ENCODE measurements at places on chromosomes 16 and 17.

- DNase-seq: no peak
Observed at GRCh38 chr17:66767154-66767933, 67.6 kb upstream of the CACNG5 start.

- DNase-seq: no peak
Observed at GRCh38 chr16:30895627-30896260, 670 bp upstream of the CTF1 start.

GRCh38 chr16:49453021-49453420 is 79.4 kb downstream of the C16orf78 start:
- DNase-seq: no peak

DNA sequence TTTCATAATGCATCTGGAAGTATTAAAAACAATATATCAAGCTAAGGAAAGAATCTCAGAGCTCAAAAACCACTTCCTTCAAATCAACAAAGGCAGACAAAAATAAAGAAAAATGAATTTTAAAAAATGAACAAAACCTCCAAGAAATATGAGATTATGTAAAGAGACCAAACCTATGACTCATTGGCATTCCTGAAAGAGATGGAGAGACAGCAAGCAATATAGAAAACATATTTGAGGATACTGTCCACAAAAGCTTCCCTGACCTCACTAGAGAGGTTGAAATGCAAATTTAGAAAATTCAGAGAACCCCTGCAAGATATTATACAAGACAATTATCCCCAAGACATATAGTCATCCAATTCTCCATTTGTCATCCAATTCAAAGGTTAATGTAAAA is 311.3 kb upstream of the SOX9 start:
- DNase-seq: no peak

DNA sequence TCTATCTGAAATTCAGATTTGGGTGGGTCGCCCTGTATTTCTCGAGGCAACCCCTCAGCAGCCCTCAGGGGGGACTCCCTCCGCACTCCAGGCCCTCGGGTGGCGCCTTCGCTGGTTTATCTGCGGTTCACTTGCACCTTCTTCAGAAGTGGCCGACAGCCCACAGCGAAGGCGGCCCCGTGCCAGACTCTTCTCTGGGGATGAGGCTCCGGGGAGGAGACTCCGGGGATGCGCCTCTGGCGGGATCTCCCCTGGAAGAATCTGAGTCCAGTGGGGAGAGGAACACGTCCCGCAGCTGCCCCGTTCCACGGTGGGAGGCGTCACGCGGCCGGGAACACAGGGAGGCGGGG is 63.9 kb upstream of the DNAJA2 start:
- DNase-seq: no peak

DNA sequence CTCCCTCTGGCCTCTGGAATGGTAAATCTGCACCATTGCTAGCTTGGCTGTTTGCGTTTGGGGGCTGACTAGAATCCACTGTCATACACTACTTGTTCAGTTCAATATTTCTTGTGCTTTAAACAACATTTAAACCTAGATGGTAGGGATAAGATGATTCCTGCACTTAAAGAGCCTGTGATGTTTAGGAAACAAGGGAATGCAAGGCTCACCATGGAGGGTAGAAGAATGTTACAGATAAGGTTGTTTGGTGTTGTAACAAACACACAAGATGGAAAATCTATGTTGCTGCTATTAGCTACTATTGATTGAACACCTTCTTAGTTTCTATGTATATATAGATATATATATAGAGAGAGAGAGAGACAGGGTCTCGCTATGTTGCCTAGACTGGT is 31.4 kb downstream of the YPEL2 start:
- no peak for DNase-seq

DNA sequence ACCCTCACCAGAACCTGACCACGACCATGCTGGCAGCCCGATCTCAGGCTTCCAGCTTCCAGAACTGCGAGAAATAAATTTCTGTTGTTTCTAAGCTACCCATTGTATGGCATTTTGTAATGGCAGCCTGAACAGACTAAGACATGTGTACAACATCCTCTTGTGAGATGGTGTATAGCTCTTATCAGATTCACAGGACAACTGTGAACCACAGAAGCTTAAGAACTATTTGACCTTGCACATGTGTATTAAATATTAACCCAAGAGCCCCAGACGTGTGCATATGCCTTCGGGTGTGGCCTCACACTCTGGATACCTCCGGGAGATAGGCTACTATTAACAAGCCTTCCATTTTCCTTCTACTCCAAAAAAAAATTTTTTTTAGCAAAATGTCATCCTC is 248.9 kb downstream of the SLC39A11 start:
- DNase-seq: no peak

- DNase-seq: no peak
Observed at GRCh38 chr16:11100239-11100750, 155.7 kb downstream of the SOCS1 start.

DNA sequence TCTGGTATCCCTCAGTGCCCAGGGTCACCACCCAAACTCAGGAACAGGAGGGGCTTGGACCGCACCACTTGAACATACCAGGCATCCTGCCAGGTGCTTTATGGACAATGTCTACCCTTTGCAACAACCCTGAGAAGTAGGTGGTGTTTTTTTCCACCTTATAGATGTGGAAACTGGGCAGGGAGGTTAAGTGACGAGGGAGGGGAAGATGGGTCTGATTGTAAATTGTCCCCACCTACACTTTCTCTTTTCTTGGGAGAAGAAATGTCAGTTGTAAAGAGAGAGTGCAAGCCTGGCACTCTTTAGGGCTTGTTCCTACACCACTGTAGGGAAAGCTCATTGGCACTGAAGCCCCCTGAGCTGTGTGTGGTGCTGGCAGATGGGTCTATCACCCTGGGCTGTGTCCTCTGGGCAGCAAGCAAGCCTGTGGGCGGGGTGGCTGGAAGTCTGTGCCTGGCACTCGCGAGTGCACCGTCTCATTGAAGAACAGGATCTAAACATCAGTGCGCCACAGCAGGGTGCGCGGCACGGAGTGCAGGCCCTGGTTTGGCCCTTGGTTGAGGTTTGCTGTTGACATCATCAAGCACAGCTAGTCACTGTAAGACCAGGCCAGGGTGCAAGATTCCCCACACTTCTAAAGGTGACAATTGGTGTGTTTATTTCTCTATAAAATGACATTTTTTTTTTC is 15.1 kb downstream of the NOD2 start:
- no peak for DNase-seq

DNA sequence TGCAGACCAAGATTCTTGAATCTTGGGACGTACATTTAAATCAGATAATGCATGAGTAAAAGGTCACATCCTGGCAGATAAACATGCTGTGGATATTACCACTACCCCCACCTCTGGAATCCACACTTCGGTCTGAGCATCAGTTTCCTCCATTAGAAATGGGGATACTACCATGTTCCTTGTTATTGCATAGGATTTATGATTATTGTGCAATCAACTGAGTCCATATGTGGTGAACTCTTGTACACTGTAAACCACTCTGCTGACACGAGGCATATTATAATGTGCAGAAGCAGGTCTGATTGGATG is 108.7 kb downstream of the VAT1L start:
- DNase-seq: no peak

- no peak for DNase-seq
Observed at GRCh38 chr16:56695246-56695645, 13.0 kb downstream of the MT1X start.

- peak; percentile 69 for DNase-seq
Observed at GRCh38 chr17:9401434-9401833, 174.2 kb downstream of the STX8 start.

DNA sequence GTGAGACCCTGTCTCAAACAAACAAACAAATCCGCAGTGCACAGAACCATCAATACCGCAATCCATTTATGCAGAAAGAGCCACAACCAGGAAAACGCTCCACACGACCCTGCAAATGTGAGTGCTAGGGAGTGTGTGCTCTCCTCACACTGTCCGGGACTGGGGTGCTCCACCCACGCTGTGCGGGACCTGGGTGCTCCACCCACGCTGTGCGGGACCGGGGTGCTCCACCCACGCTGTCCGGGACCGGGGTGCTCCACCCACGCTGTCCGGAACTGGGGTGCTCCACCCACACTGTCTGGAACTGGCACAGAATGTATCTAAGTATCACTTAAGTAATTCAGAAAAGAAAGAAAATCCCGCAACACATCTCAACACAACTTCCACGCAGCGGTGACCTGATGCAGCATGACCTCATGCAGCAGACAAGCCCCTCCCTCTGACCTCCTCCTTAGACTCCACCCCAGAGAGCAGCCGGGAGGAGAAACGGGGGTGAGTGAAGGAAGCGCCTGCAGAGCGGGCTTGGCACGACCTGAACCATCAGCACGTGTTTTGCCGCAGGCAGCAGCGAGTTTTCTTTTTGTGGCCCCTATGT is 38.5 kb downstream of the ZNF276 start:
- no peak for DNase-seq

DNA sequence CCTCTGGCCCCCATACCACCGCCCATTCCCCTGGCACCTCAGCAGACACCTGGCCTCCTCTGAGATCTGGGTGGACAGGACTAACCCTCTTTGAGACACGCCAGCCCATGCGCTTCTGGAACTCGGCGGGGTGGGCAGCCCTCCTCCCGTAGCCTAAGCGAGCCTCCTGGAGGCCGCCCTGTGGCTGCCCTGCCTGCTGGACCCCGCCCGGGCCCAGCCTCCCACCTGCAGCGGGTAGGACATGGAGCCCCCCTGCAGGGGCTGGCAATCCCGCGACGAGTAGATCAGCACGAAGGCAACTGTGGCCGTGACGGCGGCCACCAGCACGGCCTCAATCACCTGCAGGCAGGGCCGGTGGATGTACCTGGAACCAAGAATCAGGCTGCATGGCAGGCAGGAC is 8.2 kb upstream of the CCDC154 start:
- no peak for DNase-seq

DNA sequence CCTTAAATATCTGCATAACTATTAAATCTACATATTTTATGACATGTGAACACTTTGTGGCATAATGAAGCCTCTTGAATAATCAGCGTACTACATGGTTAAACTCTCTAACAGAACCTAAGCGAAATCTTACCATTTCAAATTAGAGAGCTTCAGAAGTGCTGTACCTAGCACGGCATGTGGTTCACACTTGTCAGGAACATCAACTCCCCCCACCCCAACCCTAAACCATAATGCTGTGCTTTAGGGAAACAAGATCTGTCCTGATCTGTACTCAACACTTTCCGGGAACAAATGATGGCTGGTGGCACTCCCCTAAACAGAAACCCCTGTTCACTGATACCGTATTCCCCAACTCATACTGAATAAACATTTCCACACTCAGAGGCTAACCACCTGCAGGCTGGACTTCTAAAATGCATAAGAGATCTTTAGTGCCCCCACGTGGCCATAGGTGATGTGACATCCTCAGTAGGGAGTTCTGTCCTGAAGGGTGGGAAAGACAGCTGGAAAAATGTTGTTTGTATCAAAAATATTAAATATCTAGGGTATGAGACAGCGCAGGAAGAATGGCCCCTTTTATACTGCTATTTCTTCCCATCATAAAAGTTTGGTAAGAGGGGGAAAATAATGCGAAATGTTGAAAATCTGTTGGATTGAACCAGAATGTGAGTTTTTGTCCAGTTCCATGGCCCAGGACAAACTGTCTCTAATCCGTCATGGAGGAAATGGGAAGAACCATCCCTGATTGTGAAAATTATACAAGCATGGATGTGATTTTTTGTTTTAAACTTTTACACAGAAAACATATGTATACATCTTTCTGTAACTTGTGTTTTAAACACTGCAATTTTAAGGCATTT is 88.6 kb downstream of the USP31 start:
- no peak for DNase-seq

DNA sequence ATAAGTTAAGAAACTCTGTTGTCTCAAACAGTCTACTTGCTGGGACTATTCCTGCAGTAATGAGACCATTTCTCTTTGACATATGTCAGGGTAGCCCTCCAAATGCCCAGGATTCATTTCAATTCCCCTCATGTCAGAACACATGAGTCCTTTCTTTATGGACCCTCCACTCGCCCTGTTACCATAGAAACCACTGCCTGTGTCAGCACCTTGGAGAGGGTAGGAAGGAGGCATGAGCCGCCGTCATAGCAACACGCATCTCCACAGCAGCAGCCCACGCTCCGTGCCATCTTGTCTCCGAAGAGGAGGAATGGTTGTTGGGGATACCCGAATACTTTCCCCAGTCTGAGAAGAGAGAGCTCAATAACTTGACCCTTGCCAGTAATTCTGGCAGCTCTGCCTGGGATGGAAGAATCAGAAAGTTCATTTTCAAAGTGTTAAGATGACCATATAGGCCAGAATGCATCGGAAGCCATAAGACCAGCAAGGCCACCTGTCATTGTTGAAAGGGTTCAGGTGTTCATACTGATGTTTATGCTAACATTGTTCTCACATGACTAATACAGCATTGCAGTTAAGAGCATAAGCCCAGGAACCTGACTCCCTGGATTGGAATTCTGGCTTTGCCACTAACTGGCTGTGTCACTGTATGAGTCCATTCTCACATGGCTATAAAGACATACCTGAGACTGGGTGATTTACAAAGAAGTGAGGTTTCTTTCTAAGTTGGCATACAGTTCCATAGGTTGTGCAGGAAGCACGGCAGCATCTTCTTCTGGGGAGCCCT is 141.3 kb downstream of the ABCC12 start:
- peak; percentile 95 for DNase-seq

- no peak for DNase-seq
Observed at GRCh38 chr17:57872536-57872935, 22.7 kb upstream of the MRPS23 start.

DNA sequence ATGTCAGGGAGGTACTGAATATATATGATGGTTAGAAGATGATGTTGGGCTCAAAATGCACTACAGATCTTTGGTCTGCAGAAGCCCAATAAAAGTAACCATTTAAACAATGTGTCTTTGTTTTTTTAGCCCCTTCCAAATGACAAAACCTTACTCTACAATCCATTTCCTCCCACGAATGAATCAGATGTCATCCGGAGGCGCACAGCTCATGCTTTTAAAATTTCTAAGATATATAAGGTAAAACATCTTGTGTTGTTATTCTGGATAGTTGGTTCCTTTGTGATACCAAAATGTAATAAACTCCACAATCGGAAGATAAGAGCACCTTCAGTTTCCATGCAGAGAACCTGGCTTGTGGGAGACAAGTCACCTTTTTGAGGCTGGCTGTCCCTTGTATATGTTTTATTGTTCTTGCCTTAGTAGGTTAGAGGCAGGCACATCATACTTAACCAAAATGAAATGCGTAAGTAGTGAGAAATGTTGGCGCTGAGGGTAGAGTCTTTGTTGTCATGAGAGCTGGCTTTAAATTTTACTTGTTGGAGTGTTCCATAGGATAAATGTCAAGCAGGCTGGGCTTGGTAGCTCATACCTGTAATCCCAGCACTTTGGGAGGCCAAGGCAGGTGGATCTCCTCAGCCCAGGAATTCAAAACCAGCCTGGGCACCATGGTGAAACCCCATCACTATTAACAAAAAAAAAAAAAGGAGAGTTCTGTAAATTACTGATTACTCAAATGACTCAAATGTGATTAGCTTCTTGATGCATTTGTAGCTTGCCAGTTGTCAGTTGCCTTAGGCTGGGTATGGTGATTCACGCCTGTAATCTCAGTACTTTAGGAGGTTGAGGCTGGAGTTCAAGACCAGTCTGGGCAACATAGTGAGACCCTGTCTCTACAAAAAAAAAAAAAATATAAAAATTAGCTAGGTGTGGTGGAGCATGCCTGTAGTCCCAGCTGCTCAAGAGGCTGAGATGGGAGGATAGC is 19.7 kb upstream of the SNTB2 start:
- DNase-seq: no peak

Measured in epithelial cell of prostate (primary cell).